CD4-positive, alpha-beta T cell (primary cell): ENCODE measurements at places on chromosomes 1 and 21.

DNA sequence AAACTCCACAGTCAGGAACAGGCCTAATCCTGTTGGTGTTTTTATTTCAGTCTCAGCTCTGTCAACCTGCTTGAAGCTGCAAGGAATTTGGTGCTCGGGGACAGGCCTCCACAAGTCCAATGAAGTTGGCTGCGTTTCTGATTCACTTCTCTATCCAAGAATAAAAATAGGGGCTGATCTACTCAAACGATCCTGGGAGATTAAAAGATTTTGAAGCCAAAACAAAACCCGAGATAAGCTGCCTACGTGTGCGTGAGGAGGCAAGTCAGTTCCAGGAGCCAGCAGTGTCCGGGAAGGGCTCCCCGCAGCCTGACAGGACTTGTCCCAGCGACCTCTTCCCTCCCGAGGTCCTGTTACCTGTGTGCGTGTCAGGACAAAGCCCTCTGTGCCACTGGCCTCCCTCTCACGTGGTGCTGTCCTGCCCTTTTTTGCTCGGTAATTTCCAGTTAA is 98.0 kb downstream of the ETS2 start:
- no peak for DNase-seq

DNA sequence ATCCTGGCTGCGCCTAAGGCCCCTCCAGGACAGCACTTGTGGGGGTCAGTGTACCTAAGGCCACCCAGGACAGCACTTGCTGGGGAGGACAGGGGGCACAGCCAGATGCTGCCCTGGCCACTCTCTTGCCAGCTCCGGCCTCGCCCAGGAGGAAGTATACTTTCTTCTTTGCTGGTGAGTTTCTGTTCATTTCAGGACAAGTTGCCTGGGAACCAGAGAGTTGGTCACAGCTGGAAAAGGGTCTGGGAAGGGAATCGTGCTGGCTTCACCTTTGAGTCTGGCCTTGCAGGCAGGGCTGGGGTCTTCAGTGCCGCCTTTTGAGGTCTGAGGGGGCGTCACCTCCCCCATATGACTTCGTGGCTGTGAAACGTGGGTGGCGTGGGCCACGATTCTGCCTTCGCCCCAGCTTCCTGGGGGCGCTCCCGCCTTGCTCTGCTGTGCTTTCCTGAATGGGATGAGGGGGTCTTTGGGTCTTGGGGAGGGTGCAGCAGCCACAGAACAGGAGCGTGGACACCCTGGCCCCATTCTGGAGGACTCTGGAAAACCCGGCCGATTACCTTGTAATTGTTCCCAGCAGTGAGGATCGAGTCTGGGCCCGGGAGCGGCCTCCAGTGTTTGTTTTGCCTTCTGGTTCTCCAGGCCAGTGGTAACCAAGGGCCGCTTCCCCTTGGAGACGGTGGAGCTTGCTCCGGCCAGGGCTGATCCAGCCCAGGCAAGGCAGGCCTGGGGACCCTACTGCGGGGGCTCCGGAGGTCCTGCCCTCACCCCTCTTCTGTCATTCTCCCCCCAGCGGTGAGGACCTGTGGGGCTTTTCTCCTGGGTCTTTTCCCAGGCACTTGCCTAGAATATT is 45.9 kb downstream of the SPSB1 start:
- no peak for DNase-seq

- DNase-seq: no peak
These were observed 88.6 kb downstream of the ZBTB18 start for GRCh38 chr1:244139655-244140054.

GRCh38 chr21:44442266-44443125 is 12.8 kb upstream of the LRRC3 start:
- DNase-seq: no peak

DNA sequence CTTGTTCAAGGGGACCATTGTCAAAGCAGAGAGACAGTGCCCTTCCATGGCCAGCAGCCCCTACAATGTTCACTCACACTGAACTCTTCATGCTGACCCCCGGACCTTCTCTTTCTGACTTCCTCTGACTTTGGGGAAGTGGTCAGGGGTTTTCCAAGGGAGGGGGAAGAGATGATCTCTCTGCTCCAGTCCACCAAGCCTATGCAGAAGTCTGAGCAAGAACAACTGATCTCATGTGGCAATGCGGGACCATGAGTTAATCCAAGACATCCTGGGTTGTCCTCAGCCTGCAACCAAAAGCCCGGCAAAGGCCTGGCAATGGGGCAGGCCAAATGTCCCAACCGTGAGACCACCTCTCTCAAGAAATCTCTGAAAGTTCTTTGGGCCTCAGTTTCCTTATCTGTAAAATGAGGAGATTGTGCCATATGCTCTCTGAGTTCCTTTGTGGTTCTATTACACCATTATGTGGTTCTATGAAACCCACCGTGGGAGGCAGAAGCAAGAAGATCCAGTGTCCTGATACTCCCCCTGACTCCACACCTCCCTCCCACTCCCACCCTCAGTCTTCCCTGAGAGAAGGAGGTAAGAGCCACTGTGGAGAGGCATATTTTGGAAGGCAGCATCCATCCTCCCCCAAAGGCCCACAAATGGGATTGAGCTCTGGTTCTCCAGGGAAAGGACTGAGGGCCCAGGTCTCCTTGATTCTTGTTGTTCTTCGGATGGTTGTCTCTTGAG is 11.8 kb upstream of the ARHGEF2 start:
- DNase-seq: no peak

DNA sequence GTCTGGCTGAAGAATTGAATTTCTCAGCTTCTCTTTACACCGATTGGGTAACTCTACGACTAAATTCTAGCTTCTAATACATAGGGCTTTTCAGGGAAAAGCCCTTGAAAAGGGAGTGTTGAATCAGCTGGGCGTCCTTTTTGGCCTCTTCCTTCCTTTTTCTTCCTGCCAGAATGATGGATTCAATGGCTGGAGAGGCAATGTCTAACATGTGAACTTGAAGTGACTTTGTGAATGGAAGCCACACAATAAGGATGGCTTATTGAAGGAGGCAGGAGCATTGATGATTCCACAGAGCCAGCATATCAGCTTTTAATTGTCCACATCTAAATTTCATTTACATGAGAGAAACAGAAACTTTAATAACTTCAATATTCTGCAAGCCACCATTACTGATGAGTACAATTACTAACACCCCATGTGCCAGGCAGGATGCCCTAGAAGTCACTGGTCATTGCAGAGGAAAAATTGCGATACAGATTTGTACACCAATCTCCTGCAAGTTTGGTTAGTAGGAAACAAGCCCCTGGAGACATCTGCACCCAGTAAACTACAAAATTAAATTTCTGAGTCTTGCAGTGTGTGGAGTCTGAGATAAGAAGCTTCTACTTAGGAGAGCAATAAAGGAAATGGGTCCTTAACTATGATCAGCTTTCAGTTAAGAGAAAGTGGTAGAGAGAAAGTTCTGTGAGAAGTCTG is 56.1 kb downstream of the STYXL2 start:
- DNase-seq: no peak

GRCh38 chr1:38191461-38191860 is 144.9 kb upstream of the POU3F1 start:
- no peak for DNase-seq

GRCh38 chr1:215228193-215228592 is 145.7 kb downstream of the KCNK2 start:
- DNase-seq: no peak

- no peak for DNase-seq
These were observed 4.5 kb downstream of the IVNS1ABP start for GRCh38 chr1:185312361-185313138.
